ENCODE measurements at places on chromosomes 1 and 21.

GRCh38 chr1:176391621-176392020 is 71.4 kb upstream of the PAPPA2 start:
- no peak overlapping the region for H3K4me3 ChIP-seq
- H3K4me1 ChIP-seq = no peaks in the 10 kb centered on the region
- DNase-seq = no peak

DNA sequence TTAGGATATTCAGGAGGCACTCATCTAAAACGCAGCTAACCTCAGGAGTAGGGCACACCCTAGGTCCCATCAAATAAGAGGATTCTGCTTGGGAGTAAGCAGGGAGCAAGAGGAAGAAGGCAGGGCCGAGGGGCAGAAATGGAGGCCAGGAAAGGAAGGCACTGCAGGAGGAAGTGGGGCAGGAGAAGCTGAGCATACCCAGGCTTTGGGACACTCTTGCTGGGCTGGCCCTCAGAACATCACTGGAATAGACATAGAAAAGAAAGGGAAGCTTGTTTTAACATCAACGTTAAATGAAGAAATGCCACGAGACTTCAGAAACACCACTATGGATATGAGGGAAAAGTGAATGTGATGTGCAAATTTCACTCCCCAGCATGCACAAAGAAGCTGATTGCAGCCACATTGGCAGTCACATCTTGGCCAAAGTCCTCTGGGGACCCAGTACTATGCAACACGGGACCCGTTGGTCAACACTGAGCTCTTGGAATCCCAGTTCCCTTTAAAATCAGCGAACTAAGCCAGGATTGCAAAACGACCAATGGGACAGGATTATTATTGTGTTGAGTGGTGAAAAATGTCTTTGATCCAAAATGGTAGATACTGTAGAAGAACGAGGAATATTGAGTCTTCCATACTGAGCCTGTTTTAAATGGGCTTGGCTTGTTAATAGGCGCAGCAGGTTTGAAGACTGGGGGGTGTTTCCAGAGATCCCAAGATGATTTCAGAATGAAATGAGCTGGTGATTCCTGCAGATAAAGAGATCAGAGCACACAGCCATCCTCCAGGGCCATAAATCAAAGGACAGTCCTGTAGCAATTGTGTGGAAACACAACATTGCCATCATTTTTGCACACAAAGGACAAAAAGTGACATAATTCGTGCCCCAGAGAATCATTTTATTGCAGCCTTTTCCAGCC is 152.4 kb downstream of the TOMM20 start:
- H3K36me3 ChIP-seq = no peaks in the 10 kb centered on the region
- no peak overlapping the region for H3K27ac ChIP-seq
- H3K4me3 ChIP-seq = no peak overlapping the region
- no peaks in the 10 kb centered on the region for H3K27me3 ChIP-seq
- H3K4me1 ChIP-seq = peaks cover 6% of the 10 kb centered on the region
- peak; percentile 58 for DNase-seq

DNA sequence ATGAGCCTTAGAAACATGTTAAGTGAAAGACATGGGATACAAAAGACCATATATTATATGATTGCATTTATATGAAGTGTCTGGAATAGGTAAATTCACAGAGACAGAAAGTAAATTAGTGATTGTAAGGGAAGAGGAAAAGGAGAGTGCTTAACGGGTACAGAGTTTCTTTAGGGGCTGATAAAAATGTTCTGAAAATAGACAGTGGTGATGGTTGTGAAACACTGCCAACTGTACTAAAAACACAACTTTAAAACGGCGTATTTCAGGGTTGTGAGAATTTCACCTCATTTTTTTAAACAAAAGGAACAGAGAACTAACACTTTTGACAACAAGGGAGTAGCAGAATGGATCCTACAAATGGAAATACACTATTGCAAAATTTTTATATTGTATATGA is 13.4 kb downstream of the COP1 start:
- no peak overlapping the region for H3K27ac ChIP-seq
- H3K36me3 ChIP-seq = no peaks in the 10 kb centered on the region
- H3K27me3 ChIP-seq = no peaks in the 10 kb centered on the region
- no peaks in the 10 kb centered on the region for H3K4me1 ChIP-seq
- H3K4me3 ChIP-seq = no peak overlapping the region

DNA sequence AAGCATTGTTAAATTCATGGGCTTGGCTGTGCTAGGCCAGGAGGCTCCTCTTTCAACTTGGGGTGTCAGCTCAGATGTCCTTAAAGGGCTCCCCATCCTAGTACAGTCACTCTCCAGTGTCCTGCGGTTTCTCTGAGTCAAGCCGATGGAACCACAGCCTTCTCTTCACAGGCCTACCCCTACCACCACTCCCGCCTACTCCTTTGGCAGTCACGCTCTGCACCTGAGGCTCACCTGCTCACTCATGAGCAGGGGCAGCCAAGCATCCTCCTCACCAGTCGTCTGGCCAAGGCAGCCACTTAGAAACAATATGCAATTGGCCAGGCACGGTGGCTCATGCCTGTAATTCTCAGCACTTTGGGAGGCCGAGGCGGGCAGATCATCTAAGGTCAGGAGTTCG is 3.6 kb downstream of the ACOT7 start:
- no peaks in the 10 kb centered on the region for H3K4me1 ChIP-seq
- DNase-seq = no peak
- no peak overlapping the region for H3K4me3 ChIP-seq
- H3K27me3 ChIP-seq = no peaks in the 10 kb centered on the region

- no peaks in the 10 kb centered on the region for H3K4me1 ChIP-seq
- no peak for DNase-seq
- no peaks in the 10 kb centered on the region for H3K27me3 ChIP-seq
- no peak overlapping the region for H3K27ac ChIP-seq
- H3K36me3 ChIP-seq = no peaks in the 10 kb centered on the region
These were observed 11.6 kb downstream of the PDE9A start for GRCh38 chr21:42665026-42665425.

DNA sequence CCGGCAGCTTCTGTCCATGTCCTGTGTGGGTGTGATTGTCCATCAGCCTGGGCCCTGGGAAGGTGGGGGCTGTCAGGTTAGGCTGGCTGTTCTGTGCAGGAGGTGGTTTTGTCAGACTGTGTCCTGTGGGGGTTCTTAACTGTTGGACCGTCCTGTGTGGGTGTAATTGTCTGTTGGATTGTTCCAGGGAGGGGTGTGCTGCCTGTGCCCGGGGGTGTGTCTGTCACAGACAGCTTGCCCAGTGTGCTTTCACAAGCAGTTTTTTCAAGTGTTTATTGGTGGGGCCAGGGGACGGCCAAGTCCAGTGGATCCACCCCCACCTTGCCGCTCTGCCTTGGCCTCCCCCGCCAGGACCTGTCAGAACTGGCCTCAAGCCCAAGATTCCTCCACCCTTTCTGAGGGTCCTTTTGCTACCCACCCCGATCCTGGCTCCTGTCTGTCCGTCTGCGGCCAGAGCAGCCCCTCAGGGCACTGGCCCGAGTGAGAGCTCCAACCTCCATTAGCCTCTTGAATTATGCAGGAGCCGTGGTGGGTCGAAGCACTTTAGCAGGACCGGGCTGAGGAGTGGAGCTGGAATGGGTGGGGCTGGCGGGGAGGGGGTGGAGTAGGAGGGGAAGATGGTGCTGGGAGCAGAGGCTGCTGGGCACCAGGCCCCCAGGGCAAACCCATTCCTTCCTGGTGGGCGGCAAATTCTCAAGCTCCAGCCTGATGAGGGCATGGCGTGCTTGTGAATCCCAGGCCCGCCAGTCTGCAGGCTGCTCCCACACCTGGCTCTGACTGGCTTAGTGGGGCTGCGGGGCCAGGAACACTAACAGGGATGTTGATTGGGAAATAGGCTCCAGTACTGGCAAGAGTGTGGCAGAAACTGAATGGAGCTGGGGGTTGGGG is 47.2 kb downstream of the PTPRF start:
- no peak for DNase-seq
- no peaks in the 10 kb centered on the region for H3K27me3 ChIP-seq
- no peaks in the 10 kb centered on the region for H3K36me3 ChIP-seq
- no peaks in the 10 kb centered on the region for H3K4me1 ChIP-seq

- no peaks in the 10 kb centered on the region for H3K4me1 ChIP-seq
- DNase-seq = peak; percentile 43
- H3K4me3 ChIP-seq = no peak overlapping the region
- H3K36me3 ChIP-seq = no peaks in the 10 kb centered on the region
- H3K27ac ChIP-seq = no peak overlapping the region
These were observed 124.8 kb downstream of the KCNN3 start for GRCh38 chr1:154745286-154745731.

- H3K36me3 ChIP-seq = peaks cover 4% of the 10 kb centered on the region
- no peak for DNase-seq
- H3K27ac ChIP-seq = no peak overlapping the region
- no peaks in the 10 kb centered on the region for H3K4me1 ChIP-seq
- H3K27me3 ChIP-seq = no peaks in the 10 kb centered on the region
These were observed 48.5 kb downstream of the AKNAD1 start for GRCh38 chr1:108808438-108808837.

- no peaks in the 10 kb centered on the region for H3K36me3 ChIP-seq
- peak within 1 kb of the TSS; percentile 77 for H3K27ac ChIP-seq
- no peaks in the 10 kb centered on the region for H3K4me1 ChIP-seq
- no peaks in the 10 kb centered on the region for H3K27me3 ChIP-seq
- peak; percentile 83 for DNase-seq
These were observed at the start of gene MACF1 for GRCh38 chr1:39204441-39205081. Gene MACF1, plus strand, starts transcription at chr1:39204695. Its CDS starts 328 bp downstream, at chr1:39205023.

DNA sequence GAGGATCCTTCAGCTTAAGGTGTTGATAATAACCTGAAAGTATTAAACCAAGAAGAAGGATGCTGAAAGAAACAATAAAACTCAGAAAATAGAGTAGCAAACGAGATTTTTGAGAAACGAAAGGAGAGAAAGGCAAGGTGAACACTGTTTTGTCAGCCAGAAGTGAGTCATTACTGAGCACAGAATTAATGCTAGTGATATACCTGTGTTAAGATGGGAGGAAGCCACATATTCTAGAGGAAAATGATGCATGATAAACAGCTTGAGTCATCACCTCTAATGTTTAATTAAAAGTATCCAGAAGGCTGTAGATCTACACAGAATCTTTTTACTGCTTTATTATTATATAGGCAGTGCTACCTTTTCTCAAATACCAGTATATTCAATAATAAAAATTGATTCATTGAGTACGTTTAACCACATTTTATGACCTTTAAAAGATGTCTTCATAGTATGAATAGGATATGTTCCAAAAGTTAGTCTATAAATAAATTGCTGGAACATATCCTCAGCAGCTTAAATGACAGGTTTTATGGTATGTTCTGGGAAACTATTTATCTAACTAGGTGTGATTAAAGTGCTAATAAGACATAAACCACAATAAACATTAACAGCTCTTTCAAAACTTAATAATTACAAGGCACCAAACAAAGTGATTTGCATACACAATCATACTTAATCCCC is 10.3 kb downstream of the SH3GLB1 start:
- peaks cover 2% of the 10 kb centered on the region for H3K4me1 ChIP-seq
- no peak overlapping the region for H3K27ac ChIP-seq
- no peak for DNase-seq
- no peak overlapping the region for H3K4me3 ChIP-seq
- H3K36me3 ChIP-seq = no peaks in the 10 kb centered on the region

DNA sequence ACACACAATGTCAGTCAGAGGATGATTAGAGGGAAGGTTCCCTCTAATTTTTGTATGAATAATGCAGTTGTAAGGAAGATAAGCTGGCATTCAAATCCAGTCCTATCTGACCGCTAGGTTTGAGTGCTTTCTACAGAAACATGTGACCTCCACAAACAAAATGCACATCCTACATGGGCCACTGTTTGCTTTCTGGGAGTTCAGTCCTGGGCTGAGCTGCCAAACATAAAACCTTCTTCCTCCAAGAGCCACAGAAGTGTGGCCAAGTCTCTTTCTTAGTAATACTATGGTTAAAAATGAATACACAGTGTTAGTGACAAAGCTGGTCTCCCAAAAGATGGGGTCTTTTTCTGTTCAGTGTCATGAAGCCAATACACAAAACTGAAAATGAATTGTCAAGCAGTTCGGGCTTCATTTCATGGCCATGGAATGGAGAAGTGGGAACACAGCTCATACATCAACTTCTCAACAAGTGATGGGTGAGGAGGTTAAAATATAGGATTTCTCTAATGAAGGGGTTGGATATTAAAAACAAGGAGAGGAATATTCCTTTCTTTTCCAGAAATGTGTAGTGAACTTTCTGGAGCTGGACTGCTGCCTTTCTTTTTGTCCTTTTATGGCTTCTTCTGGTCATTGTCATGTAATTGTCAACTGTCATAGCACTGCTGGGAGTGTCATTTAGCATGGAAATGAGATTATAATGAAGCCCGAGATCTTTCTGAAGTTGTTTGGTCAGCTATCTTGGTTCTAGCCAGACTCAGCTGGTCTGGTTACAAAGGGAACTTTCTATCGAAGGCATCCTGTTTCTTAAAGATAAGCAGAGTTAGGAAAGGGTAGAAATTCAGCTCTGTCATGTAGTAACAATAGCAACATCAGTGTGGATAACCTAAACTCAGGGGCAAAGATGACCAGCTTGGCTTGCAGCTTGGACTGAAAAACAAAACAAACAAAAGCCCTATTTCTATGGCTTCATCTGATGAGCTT is 135.1 kb downstream of the CHD1L start:
- no peaks in the 10 kb centered on the region for H3K27me3 ChIP-seq
- no peaks in the 10 kb centered on the region for H3K4me1 ChIP-seq
- no peak overlapping the region for H3K27ac ChIP-seq
- no peaks in the 10 kb centered on the region for H3K36me3 ChIP-seq
- DNase-seq = no peak

GRCh38 chr1:182863940-182864339 is 24.8 kb downstream of the DHX9 start:
- peaks cover 13% of the 10 kb centered on the region for H3K36me3 ChIP-seq
- H3K4me3 ChIP-seq = no peak overlapping the region
- H3K27me3 ChIP-seq = no peaks in the 10 kb centered on the region
- no peak for DNase-seq
- H3K27ac ChIP-seq = no peak overlapping the region

- H3K27ac ChIP-seq = no peak overlapping the region
- H3K27me3 ChIP-seq = no peaks in the 10 kb centered on the region
These were observed 23.3 kb downstream of the UBASH3A start for GRCh38 chr21:42426876-42427480.

- H3K27me3 ChIP-seq = peaks cover 2% of the 10 kb centered on the region
- H3K36me3 ChIP-seq = no peaks in the 10 kb centered on the region
- H3K27ac ChIP-seq = no peak overlapping the region
- no peaks in the 10 kb centered on the region for H3K4me1 ChIP-seq
These were observed 25.8 kb upstream of the SIPA1L2 start for GRCh38 chr1:232655746-232656085.

- no peak overlapping the region for H3K4me3 ChIP-seq
- DNase-seq = no peak
- no peaks in the 10 kb centered on the region for H3K27me3 ChIP-seq
These were observed 20.6 kb downstream of the ADORA1 start for GRCh38 chr1:203148127-203148526.

DNA sequence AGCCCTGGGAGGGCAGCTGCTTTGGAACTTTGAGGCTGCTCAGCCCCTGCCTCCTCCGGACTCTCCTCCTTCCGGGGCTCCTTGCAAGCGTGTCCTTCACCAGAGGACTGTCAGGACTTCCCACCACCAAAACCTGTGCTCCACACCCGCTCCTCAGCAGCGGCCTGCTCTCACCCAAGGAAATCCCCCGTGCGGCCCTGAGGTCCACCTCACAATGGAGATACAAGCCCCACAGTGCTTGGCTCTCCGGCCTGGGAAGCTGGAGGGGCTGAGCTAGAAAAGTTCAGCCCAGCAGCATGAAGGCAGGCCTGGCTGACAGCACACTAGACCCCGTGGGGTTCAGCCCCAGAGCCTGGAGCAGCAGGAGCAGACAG is 33.6 kb downstream of the PGBD5 start:
- no peaks in the 10 kb centered on the region for H3K36me3 ChIP-seq
- no peak for DNase-seq
- H3K4me3 ChIP-seq = no peak overlapping the region
- no peak overlapping the region for H3K27ac ChIP-seq
- no peaks in the 10 kb centered on the region for H3K27me3 ChIP-seq
- H3K4me1 ChIP-seq = no peaks in the 10 kb centered on the region

- peak overlapping the region; percentile 84 for H3K27ac ChIP-seq
- no peaks in the 10 kb centered on the region for H3K27me3 ChIP-seq
- H3K4me3 ChIP-seq = peak overlapping the region; percentile 63
- no peaks in the 10 kb centered on the region for H3K36me3 ChIP-seq
- DNase-seq = peak; percentile 94
These were observed 3.0 kb downstream of the RUSC1 start for GRCh38 chr1:155323729-155324036.
